WERI-Rb-1 (cell line): ENCODE measurements at places on chromosomes 3 and 15.
A peak's percentile ranks its signal among the peaks of the same experiment; 100 is the strongest.

DNA sequence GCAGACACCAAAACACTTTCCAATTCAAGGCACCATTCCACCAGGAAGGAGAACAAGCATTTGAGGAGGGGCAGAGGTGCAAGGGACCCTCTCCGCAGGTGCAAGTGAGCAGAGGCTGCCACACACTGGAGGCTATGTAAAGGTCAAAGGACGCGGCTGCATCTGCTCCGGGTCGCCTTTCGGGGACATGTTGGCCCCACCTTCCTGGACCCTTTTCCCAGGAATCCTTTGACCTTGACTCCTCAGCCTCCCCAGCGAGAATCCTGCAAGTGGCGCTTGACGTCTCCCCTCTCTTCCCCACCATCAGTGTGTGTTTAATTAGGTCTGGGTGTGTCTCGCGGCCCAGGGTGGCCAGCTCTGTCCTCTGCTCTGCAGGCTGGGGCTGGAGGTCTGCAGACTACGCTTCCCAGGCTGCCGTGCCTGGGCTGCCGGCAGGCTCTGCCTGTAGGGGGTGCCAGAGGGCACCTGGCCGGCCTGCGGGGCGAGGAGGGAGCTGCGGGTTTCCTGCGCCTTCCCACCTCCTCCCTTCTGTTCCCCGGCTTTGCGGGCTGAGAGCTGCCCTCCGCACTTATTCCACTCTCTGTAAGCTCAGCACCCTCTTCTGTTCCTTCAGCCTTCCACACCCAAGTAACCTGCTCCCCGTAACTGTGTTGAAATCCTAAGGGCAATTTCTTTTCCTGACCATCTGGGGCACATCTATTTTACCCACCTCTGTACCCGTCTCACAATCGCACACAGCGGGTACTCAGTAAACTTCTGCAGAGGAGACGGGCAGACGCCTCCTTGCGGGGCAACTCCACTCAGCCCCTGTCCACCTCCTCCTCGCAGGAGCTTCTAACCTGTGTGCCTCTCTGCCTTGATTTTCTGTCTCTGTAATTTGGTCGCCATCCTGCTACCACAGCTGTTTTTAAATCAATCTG is 129.8 kb downstream of the NSMCE3 start:
- DNase-seq: peak; percentile 66

DNA sequence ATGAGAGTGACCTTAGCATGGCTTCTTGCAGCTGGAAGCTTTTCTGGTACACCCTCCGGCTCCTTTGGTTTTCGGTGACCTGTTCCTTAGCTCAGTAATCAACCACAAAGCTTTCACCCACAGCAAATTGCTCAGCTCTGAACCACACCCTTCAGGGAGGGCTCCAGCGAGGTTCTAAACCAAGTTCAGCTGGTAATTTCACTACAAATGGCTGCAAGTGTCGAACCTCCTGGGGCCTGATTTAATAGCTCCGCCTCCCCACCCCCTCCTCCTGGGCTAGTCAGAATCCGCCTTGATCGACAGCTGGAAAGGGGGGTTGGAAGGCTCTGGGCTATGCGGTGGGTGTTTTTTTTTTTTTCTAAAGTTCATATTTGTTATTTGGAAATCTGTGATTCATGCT is 150.9 kb upstream of the MCTP2 start:
- no peak for DNase-seq

DNA sequence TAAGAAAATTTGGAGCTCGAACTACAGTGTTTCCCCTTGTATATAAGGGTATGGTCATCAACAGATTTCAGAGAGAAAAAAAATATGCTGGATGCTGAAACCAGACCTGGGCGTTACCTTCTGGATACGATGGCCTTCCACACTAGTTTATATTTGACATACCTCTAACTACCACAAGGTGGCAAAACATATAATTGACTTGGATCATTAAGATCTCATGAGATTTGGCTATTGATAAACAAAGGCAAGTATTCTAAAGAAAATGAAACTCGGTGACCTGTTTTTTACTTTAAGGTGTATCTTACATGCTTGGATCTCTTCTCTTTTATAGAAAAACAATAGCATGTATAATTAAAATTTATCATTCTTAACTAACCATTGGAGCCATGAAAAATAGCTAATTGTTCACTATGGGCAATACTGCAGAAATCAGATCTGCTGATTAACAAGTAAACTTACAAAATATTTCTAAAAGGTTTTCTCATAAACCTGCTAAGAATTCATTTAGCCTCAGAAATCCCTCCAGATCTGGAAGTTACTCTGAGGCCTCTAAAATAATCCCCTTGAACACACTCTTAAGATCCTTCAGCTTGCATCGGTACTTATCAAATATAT is 300.6 kb upstream of the KCNH8 start:
- no peak for DNase-seq

GRCh38 chr15:75007216-75007615 is 11.9 kb downstream of the SCAMP5 start:
- DNase-seq: no peak

GRCh38 chr3:61058836-61059235 is 192.4 kb downstream of the FHIT start:
- DNase-seq: no peak

DNA sequence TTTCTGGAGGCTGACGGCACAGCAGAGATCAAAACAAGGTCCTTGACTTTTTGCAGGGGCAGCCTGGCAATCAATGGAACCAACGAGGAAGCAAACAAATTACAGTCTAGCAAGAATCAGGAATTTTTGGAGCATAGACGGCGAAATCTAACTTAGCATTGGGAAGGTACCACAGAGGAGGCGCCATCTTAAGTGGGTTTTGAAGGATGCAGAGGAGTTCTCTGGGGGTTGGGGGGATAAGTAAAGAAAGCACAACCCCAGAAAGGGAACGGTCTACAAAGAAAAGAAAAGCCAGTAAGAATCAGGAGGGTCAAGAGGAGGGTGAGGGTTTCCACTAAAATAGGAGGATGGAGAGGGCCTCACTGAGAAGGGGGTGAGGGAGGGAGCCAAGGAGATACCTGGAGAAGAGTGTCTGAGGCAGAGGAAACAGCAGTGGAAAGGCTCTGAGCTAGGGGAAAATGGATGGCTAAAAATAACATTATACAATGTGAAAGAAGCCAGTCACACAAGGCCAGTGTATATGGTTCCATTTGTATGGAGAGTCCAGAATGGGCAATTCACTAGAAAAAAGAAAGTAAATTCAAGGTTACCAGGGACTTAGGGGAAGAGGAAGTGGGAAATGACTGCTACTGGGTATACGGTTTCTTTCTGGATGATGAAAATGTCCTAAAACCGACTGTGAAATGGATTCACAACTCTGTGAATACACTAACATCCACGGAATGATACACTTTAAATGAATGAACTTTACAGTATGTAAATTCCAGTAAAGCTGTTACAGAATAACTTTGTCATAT is 25.2 kb upstream of the IQSEC1 start:
- no peak for DNase-seq

DNA sequence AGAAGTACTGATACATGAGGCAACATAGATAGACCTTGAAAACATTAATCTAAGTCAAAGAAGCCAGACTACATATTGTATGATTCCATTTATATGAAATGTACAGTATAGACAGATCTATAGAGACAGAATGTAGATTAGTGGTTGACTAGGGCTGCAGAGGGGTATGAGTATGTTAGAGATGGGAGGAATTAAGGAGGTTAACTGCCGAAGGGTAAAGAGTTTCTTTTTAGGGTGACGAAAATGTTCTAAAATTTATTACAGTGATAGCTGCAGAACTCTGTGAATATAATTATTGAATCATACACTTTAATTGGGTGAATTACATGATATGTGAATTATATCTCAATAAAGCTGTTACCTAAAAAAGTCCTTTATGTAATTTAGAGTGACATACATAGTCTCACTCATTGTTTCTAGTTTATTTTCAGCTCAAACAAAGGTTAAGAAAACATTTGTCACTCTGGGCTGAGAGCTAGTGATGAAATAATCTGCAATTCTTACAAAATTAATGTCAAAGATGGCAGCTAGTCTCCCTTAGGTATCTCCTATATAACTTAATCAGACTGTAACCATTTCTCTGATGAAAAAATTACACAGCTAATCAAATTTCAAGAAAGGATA is 61.4 kb downstream of the DENND4A start:
- no peak for DNase-seq

- no peak for DNase-seq
Observed at GRCh38 chr15:26873846-26874245, 7.0 kb downstream of the GABRA5 start.
